GM12892 (cell line): ENCODE measurements at places on chromosomes 2 and 18.

DNA sequence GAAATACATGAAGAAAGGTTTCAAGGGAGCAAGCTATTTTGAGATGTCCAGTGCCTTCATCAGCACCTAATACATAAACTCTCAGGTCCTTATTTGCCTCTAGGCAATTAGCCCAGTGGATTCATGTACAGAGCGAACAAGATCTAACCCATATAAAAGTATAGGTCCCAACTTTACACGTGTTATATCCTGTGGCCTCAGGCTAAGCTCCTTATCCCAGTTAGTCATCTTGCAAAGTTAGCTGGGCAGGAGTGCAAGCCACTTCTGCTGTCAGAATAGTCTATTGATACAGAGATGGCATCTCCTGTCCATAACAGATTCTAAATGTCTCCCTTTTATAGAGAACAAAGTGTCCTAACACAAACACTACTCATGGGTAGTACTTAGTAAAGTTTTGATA, 203.9 kb upstream of the PIK3C3 start:
- DNase-seq, result no peak

DNA sequence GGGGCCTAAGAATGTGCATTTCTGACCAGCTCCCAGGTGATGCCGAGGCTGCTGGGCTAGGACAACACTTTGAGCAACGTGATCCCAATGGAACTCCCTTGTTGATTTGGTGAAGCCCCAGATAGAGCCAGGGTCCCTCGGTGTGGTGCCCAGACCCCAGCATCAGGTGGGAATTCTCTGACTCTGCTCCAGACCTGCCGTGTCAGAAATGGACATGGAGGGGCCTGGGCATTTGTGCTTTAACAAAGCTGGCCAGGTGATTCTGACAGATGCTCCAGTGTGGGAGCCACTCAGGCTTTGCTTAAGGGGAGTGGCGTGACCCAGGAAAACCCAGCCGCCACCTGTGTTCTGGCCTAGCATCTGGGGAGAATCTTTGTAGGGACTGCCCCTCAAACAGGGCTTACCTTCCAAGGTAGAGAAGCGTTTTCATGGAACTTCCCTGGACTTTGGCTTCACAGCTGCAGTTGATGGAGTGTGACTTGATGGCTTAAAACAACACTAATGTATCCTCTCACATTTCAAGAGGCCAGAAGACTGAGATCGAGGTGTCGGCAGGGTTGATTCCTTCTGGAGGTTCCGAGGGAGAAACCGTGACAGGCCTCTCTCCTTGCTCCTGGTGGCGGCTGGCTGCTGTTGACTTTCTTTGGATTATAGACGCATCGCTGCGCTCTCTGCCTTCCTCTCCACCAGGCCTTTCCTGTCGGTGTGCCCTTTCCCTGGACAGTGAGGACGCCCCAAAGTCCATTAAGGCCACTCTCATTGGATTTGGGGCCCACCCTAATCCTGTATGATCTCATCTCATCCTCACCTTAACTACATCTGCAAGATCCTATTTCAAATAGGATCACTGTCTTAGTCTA, 57.0 kb upstream of the HDAC4 start:
- DNase-seq, result no peak

GRCh38 chr2:145066856-145067548, 547.1 kb upstream of the ZEB2 start:
- DNase-seq, result no peak

DNA sequence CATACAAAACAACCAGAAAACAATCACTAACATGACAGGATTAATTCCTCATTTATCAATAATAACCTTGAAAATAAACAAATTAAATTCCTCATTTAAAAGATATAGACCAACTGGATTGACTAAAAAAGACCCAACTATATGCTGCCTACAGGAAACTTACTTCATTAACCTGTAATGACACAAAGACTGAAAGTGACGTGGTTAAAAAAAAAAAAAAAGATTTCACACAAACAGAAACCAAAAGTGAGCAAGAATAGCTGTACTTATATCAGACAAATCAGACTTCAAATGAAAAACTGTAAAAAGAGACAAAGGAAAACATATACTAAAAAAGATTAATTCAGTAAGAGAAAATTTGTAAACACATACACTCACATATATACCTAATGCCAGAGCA, 201.2 kb downstream of the CCDC178 start:
- DNase-seq, result no peak

DNA sequence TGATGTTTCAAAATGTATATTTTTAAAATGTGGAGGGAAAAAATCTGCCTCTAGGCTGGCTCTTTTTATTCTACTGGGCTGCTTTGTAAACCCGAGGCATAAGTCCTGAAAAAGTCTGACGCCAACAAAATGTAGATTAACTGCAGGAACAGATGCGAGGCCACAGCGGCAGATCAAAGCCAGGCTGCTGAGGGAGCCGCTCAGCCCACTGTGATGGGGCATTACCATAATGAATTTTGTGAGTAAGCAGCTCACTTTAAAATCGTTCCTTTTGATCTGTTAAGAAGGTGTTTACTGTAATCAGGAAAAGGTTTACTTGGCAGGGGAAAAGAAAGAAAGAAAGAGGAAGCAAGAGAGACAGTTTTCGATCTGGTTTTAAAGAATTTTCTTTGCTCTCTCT, 269.0 kb downstream of the ICOS start:
- no peak for DNase-seq

GRCh38 chr2:241540401-241540770, 18.2 kb upstream of the BOK start:
- peak; percentile 15 for DNase-seq
